ENCODE measurements at places on chromosomes 7 and 10.

DNA sequence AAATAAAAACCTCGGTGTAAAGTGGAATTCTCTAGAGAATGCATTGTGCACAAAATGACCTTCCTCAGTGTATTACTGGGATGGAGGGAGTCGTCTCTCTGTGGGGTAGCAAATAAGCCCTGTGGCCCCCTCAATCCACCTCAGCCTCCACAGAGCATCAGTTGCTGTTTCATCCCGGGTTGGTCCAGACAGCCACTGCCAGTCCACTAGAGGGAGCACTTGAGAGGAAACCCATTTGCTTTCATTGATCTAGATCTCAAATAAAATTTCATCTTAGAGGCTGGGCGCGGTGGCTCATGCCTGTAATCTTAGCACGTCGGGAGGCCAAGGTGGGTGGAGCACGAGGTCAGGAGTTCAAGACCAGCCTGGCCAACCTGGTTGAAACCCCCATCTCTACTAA is 1128.7 kb downstream of the CNTNAP2 start:
- DNase-seq = peak; percentile 31

- DNase-seq = no peak
Observed at GRCh38 chr10:32068569-32068968, 12.3 kb upstream of the KIF5B start.

GRCh38 chr10:128526791-128527375 is 400.7 kb upstream of the MKI67 start:
- no peak for DNase-seq

DNA sequence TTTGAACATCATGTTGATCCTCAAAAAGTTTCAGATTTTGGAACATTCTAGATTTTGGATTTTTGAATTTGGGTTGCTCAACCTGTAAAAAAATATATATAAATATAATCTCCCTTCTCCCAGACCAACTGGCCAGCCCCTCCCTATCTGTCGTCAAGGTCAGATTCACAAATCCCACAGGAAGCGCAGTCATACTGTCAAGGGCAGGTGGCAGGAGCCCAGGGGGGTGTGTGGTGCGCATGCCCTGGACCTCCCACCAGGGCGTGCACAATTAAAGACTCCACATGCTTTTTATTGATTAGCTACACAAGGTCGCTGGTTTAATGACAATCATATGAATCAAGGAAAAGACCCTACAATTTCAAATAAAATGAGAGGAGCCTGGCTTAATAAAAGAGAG is 77.0 kb upstream of the EEPD1 start:
- no peak for DNase-seq

GRCh38 chr7:39035903-39036302 is 58.2 kb downstream of the POU6F2 start:
- DNase-seq = no peak

- DNase-seq = no peak
Observed at GRCh38 chr10:78504181-78504580, 470.5 kb downstream of the RPS24 start.

DNA sequence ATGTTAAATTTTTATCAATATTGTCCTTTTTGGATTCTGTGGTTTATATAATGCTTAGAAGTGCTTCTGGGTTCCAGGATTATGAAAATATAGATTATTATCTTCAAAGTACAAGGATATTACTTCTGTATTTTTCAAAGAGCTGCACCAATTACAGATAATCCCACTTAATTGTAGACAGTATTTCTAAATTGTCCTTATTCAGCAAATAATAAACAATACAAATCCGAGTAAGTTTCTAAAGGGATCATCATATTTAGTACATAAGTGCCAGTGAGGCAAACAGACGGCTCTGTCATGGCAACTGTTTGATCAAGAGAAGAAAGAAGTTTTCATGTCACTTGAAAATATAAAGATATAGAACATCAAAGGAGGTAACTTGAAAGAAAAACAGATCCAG is 19.2 kb downstream of the ANKMY2 start:
- no peak for DNase-seq

DNA sequence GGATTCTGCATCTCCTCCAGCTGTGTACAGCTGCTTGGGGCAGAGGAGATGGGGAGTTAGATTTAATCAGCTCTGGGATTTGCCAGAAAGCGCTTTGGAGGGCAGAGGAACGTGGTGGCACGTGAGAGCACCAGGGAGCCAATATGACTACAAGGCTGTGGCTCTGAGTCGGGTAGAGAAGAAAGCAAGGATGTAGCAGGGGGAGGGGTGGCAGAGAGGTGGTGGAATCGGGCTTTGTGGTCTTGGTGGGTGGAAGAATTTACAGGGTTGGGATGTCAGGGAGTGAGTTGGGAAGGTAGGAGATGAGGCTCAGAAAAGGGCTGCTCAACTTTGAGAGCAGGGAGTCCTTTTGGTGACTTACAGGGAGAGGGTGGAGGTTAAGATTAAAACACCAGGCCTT is 113.6 kb downstream of the CCNY start:
- no peak for DNase-seq
